Temporal lobe (tissue), 4 donors: ENCODE measurements at places on chromosomes 13 and 19. TPM values are rescaled to one million over a fixed set of nuclear protein-coding genes. Genes with fewer than 3 reads are reported as not detected.

The PPM1N gene
- total RNA-seq = 0.25 TPM

The ATP1A3 gene
- 200 TPM for total RNA-seq

The LYPD3 gene
- 0.49 TPM for total RNA-seq

The TPTE2 gene
- 0.25 TPM for total RNA-seq

The NLRP5 gene
- total RNA-seq = not detected

The MTUS2 gene
- 7.1 TPM for total RNA-seq

The IZUMO2 gene
- total RNA-seq = not detected

The PDE4C gene
- total RNA-seq = 1.2 TPM

The IGLON5 gene
- 7.9 TPM for total RNA-seq

The SLC7A9 gene
- total RNA-seq = 0.74 TPM

The ZNF541 gene
- under 0.01 TPM for total RNA-seq
